A549 treated with RU486 at 1 μM for 4 hours (cell line): ENCODE measurements at places on chromosomes 1 and 21. TPM values are rescaled to one million over a fixed set of nuclear protein-coding genes. Genes with fewer than 3 reads are reported as not detected.

SLC5A9 gene
- total RNA-seq = 0.02 TPM in 1 of 5 replicates, not detected in the others

FLG2 gene
- not detected in 5 replicates for total RNA-seq

ASCL5 gene
- total RNA-seq = 0.15 to 0.20 TPM in 2 of 5 replicates, not detected in the others

KCNE2 gene
- not detected in 5 replicates for total RNA-seq

POU2F1 gene
- total RNA-seq = 2.9 to 4.7 TPM (median 3.7 TPM) in 5 replicates
